DMS 273 treated with DMSO at 0.1 percent for 48 hours (cell line): ENCODE measurements at places on chromosomes 6 and 20.

DNA sequence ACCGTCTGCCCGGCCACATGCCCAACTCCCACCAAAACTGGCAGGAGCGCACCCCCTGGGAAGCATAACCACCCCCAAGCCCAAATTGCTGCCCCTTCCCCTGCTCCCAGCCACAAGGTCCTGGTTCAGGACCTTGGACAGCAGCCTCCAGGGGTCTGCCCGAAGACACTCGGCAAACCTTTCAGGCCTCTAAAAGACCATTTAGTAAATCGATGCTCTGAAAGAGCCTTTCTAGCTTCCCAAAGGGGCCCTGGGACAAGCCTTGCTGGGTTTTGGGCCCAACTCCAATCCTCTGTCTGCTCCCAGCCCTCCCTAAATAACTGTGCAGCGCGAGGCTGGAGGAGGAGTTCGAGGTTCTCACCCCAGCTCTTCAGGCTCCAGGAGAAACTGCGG lies 30.5 kb downstream of the GRM4 start:
- no peak for DNase-seq

GRCh38 chr6:108720827-108721226 lies 127.4 kb upstream of the ARMC2 start:
- no peak for DNase-seq

GRCh38 chr6:161443848-161444247 lies 170.0 kb upstream of the AGPAT4 start:
- peak; percentile 73 for DNase-seq

GRCh38 chr20:22732751-22733150 lies 148.4 kb upstream of the FOXA2 start:
- no peak for DNase-seq

- no peak for DNase-seq
These were observed 43.6 kb upstream of the SLC22A23 start for GRCh38 chr6:3500262-3501014.

- no peak for DNase-seq
These were observed 3.7 kb downstream of the JPH2 start for GRCh38 chr20:44183282-44183681.

- DNase-seq: no peak
These were observed 55.8 kb upstream of the TAGAP start for GRCh38 chr6:159100395-159101182.

GRCh38 chr6:90219209-90219985 lies 77.2 kb downstream of the BACH2 start:
- peak; percentile 98 for DNase-seq

- no peak for DNase-seq
These were observed 17.3 kb downstream of the DSP start for GRCh38 chr6:7558781-7559180.

- no peak for DNase-seq
These were observed 12.9 kb upstream of the FAM210B start for GRCh38 chr20:56345911-56346310.
